ENCODE measurements at places on chromosomes 16 and 17.

GRCh38 chr16:27539120-27539519, 10.6 kb downstream of the GTF3C1 start:
- no peak for DNase-seq

GRCh38 chr17:45785480-45786193, 1.5 kb downstream of the CRHR1 start:
- DNase-seq: no peak

- no peak for DNase-seq
Measured at GRCh38 chr17:49280061-49280460, 49.5 kb upstream of the PHOSPHO1 start.

GRCh38 chr16:14337303-14338191, 266.4 kb downstream of the MRTFB start:
- no peak for DNase-seq

DNA sequence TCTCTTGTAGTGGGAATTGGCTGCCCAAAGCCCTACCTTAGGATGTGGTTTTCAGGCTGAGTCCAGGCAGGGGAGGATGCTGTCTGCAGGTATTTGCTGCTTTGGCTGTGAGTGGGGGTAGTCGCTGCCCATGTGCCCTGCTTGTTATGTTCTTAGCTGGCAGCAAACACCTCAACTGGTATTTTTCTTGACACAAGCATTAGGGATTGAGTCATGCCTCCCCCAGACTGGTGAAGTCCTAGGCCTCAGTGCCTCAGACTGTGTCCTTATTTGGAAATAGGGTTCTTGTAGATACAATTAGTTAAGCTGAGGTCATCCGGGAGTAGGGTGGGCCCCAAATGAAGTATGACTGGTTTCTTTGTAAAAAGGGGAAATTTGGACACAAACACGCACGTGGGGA, 808.3 kb upstream of the EEF2KMT start:
- DNase-seq: no peak

DNA sequence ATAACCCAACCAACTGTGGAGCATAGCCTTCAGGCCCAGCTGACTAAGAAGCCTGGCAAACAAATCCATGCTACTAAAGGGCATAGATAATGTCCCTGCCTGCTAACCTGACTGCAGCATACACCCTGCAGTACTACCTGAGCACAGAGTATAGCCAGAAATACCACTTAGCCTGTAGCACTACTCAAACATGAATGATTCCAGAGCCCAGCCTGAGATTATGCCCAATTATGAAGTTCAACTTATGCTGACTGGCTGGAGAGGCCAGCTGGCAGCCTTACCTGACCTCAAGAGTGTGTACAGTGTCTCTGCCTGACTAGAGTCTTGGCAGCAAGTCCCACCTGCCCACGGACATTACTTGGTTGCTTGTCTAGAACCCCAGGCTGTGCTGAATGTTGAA, 1265.3 kb downstream of the CDH11 start:
- no peak for DNase-seq

GRCh38 chr17:46082257-46082656, 83.2 kb downstream of the STH start:
- no peak for DNase-seq
